ENCODE measurements at places on chromosomes 16 and 17.
A peak's percentile ranks its signal among the peaks of the same experiment; 100 is the strongest.

- H3K4me3 ChIP-seq: no peak overlapping the region
- H3K4me1 ChIP-seq: no peaks in the 10 kb centered on the region
- DNase-seq: no peak
Measured at GRCh38 chr16:55039511-55039910, 108.8 kb downstream of the IRX5 start.

DNA sequence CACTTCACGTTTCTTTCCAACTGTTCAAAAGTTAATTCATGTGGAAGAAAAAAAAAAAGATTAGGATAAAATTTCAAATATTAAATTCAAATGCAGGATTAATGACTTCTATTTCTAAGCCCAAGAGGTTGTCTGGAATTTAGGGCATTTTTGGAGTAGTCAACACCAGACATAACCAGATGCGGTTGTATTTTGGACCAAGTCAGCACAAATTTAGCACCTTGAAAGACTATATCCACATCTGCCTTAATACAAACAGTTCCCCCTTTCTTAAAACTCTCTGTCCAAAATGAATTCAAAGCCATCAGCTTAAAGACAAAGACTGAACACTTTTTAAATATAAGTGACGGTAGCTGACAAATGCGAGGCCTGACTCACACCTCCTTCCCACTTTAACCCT is 282.9 kb downstream of the C16orf95 start:
- H3K4me3 ChIP-seq: no peak overlapping the region
- peaks cover 10% of the 10 kb centered on the region for H3K27me3 ChIP-seq
- H3K36me3 ChIP-seq: no peaks in the 10 kb centered on the region
- no peaks in the 10 kb centered on the region for H3K4me1 ChIP-seq
- H3K27ac ChIP-seq: no peak overlapping the region

GRCh38 chr16:21120976-21121520 is 29.6 kb downstream of the DNAH3 start:
- H3K4me1 ChIP-seq: no peaks in the 10 kb centered on the region
- H3K36me3 ChIP-seq: no peaks in the 10 kb centered on the region
- no peak overlapping the region for H3K27ac ChIP-seq

- H3K27ac ChIP-seq: no peak overlapping the region
- H3K36me3 ChIP-seq: peaks cover 43% of the 10 kb centered on the region
- no peaks in the 10 kb centered on the region for H3K27me3 ChIP-seq
- H3K4me3 ChIP-seq: no peak overlapping the region
- H3K4me1 ChIP-seq: 0 out of 2 replicates have a peak, but pooled peaks cover 3% of the 10 kb centered on the region
Measured at GRCh38 chr17:78795861-78796516, 13.9 kb upstream of the CYTH1 start.

DNA sequence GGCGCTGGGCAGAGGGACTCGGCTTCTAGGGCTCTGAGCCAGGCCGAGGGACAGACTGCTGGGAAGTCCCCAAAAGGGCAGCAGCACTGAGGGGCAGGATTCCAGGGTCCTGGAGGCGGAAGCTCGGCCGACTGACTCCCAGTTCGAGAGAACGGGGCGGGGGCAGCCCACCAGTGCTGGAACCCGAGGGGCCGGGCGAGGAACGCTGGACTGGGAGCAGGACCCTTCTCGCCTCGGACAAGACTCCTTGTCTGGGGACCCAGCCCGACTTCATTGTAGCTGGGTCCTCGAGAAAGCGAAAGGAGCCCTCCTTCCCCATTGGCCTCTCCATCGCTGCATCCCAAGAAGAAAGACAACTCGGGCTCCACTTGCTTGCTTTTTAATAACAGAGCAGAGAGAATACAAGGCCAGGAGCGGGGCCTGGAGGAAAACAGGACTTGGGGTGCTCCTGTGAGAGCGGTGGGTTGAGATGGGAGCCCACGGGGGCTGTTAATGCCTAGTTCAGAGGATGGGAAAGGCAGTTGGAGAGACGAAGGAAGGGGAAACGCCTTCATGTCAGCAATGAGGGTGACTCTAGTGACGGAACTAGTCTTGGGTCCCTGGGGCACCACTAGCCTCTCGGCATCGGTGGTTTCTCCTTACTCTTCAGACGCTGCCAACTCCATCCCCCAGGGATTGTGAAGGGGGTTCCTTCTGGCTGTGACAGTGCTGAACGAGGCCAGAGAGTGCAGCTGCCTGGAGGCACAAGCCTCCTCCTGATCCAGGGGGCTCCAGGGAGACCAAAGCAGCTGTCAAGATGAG is 492 bp upstream of the CAMTA2 start:
- H3K27me3 ChIP-seq: no peaks in the 10 kb centered on the region
- peaks cover 24% of the 10 kb centered on the region for H3K4me1 ChIP-seq
- H3K27ac ChIP-seq: peak overlapping the region; percentile 84
- no peak for DNase-seq
- H3K4me3 ChIP-seq: peak overlapping the region; percentile 97

GRCh38 chr16:68995011-68995504 is 110.4 kb upstream of the HAS3 start:
- DNase-seq: peak; percentile 80
- H3K27ac ChIP-seq: peak overlapping the region; percentile 68
- H3K27me3 ChIP-seq: no peaks in the 10 kb centered on the region
- no peak overlapping the region for H3K4me3 ChIP-seq

Data from HCT116 (cell line).